ENCODE measurements at places on chromosomes 16 and 17.
A peak's percentile ranks its signal among the peaks of the same experiment; 100 is the strongest.

DNA sequence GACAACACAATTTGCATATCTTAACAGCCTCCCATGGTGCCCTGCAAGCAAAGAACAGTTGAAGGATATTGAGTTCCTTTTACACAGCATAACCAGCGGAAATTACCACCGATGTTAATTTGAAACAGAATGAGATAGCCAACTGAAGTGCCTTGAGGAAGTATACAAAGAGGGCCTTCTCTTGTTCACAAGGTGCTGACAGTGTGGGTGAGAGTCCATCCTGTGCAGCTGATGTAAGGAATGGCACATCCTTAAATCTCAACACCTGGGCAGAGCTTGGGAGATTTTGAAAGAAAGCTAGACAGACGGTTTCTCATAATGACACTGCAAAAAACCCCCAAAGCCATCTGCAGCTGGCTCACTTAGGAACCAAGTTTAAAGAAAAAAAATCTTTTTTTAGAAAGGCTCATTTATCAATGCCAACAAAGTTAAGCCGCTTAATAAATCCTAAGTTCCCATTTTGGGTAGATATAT is 818.6 kb downstream of the KCNJ2 start:
- peak; percentile 60 for DNase-seq

DNA sequence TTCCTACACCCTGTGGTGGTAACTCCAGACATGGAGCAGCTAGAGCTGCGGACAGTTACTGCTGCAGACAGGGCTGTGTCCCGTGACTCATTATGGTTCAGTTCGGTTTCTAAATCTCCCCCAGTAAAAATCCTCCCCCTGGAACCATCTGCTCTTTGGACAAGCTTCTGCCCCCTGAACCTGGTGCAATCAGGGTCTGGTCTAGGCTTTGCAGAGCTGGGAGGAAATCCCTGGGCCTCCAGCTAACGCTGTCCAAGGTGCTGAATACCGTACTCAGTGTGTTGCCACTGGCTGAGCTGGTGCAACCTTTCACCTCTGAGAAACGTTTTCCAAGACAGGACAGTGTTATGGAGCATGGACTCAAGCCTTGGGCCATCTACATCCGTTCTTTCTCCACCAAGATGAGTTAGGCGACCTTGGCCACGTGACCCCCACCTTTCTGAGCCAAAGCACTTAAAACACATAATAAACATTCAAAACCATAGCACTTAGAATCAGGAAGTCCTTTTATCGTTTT is 142.0 kb downstream of the CPPED1 start:
- peak; percentile 90 for DNase-seq

- DNase-seq = no peak
Observed at GRCh38 chr16:62909597-62909996, 873.4 kb upstream of the CDH8 start.

GRCh38 chr16:24010440-24011089 is 174.8 kb downstream of the PRKCB start:
- DNase-seq = peak; percentile 94

DNA sequence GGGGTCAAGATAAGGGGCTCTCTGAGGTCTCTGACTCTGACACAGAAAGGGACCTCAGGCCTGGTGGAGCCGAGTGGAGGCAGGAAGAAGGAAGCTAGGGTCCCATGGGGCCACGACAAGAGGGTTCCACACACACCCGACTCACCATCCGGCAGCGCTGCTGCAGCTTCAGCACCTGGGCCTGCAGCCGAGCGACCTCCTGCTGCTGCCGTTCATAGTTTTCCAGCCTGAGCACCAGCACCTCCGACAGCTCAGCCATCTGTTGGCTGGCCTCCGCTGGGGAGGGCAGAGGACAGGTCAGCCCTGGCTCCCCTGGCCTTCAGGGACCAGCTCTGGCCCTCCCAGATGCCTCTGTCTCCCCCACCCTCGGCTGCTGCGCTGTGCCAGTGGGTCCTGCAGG is 6.4 kb downstream of the HAP1 start:
- DNase-seq = no peak

DNA sequence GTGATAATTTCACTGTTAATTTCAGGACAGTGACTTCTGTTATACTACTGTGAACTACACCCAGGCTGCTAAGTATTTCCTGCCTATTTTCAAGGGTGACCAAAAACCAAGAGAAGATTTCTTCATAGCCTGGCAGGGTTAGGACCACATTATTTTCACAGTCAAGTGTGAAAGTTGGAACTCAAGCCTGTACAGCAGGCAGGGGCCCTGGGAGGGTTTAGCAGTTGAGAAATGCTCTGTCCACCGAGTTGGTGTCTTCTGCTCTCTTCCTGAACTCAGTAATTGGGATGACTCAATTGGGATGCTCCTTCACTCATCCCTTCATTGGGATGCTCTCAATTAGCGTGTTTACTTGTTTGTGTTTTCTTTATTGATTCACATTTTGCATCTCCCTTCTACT is 347.3 kb upstream of the CDH11 start:
- DNase-seq = no peak

GRCh38 chr16:4980691-4981090 is 22.6 kb downstream of the SEC14L5 start:
- no peak for DNase-seq

DNA sequence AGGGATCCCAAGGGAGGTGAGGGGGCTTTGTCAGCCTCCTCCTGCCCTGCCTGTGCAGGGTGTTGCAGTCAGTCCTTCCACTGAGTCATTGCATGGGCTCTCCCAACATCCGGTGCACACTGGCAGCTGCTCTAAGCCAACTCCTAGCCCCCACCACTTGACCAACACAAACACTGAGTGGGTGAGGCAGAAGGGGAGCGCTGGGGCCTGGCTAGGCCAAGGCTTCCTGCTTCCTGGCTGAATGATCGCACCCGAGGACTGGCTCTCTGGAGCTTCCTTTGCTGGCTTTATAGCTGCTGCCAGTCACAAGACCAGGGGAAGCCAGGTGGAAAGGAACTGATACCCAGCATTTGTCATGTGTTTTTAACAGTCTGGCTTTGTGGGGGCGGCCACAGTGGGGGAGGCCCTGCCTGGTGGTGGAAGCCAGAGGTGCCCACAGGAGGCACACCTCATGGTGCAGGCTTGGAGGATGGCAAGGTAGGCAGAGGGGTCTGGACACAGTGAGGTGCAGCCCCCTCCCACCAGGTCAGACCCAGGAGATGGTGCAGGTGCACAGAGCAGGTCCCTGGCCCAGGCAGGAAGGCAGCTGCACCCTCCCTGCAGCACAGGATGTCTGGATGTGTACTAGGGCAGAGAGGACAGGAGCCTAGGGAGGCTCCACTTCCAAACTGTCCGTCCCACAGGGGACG is 6.8 kb downstream of the MPG start:
- DNase-seq = no peak

DNA sequence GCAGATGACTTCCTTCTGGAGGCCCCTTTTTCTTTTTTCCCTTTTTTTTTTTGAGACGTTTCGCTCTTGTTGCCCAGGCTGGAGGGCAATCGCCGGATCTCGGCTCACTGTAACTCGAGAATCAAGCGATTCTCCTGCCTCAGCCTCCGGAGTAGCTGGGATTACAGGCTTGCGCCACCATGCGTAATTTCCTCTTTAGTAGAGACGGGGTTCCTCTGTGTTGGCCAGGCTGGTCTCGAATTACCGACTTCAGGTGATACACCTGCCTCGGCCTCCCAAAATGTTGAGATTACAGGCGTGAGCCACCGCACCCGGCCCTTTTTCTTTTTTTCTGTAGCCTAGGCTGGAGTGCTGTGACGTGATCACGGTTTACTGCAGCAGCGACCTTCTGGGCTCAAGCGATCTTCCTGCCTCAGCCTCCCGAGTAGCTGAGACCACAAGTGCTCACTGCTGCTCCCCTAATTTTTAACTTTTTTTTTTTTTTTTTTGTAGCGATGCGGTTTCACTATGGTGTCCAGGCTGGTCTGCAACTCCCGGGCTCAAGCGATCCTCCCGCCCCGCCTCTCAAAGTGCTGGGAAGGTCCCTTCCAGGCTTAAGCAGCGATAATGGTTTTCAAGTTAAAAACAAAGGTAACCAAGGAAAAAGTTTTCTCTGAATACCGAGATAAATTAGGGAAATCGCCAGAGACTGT is 956 bp upstream of the IST1 start:
- DNase-seq = peak; percentile 85

DNA sequence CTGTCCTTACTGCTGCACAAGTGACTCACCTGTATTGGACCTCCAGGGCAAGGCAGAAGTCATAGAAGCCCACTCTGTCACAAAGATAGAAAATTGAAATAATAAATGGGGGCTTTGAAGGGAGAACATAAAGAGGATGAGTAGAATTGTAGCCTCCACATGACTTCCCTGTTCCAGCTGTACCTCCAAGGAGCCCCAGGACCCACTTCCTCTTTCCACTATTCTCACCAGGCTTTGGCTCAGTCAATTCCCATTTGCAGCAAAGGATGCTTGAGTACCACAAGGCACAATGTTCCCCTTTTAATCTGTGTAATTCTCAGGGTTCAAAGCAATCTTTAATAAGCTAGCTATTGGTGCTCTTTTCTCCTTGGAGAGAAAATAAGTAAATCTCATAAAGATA is 512.1 kb downstream of the TOX3 start:
- no peak for DNase-seq

DNA sequence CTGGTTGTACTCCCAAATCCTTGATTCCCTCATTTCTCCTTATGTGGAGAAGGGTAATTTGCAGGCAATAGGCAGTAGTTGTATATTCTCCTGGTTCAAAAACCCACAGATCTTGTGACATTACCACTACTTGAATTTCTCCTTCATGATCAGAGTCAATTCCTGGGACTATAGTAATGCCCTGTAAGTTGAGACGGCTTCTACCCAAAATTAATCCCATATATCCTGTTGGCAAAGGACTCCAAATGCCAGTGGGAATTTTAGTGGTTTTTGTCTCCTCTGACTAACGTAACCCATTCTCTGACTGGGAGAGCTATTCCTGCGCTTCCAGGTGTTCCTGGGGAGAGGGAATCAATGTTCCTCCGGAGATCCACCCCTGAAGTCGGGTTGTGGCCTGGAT is 11.6 kb upstream of the ZNF689 start:
- no peak for DNase-seq

DNA sequence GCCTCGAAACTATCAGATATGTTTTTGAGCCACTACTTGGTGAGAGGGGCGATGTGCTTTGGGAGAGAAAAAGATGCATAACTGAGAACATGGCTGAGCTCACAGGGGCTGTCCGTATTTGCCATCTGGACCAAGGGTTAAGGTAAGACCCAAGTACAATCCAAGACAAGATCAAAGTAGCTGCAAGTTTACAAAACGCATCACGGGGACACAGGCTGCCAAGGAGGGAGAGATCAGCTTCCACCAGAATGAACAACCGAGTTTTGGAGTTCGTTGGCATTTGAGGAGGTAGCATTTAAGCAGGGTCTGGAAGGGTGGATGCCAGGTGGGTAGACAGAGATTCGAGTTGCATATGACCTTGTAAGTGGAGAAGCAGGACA is 2.2 kb downstream of the PITPNC1 start:
- no peak for DNase-seq

DNA sequence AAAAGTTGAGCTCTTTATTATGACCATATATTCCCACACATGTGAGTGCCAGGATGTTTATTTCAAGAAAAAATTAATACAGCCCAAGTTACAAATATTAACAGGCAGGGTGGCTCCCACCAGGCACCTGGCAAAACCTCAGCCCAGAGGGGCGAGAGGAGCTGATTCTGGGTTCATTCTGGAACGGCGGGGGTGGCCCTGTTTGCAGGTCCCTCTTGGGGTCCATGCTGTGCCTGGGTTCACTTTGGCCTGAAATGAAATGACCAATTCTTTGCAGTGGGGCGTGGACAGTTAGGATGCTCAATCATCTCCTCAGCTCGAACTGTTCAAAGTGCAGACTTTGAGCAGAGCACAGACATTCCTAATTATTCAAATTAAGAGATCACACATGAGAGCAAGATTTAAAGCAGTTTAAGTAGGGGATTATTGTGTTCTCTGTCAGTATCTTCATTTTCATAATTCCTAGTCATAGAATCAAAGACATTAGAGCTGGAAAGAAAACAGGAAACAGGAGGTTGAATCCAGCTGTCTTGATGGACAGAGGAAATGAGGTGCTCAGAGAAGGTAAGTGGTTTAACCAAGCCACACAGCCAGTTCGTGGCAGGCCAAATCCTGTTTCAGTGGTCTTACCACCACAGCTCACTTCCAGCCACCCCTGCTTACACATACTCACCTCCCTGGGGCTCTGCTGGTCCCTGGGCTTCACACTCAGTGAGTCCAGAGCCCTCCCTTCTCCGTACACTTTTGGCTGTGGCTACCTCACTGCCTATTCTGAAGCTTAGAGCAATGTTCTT is 363.9 kb upstream of the TNRC6C start:
- no peak for DNase-seq
